ENCODE measurements at places on chromosomes 5 and 9. TPM values are rescaled to one million over a fixed set of nuclear protein-coding genes. Genes with fewer than 3 reads are reported as not detected.

The RLN2 gene
- not detected for total RNA-seq

The PCSK1 gene
- 10.9 TPM for total RNA-seq

The SPINK1 gene
- 12.1 TPM for total RNA-seq

The PFN3 gene
- total RNA-seq, result not detected

- DNase-seq, result no peak
Measured at GRCh38 chr5:141868541-141868940, 9.7 kb downstream of the PCDH1 start.

- no peak for DNase-seq
Measured at GRCh38 chr9:77987081-77987656, 44.4 kb downstream of the GNAQ start.

DNA sequence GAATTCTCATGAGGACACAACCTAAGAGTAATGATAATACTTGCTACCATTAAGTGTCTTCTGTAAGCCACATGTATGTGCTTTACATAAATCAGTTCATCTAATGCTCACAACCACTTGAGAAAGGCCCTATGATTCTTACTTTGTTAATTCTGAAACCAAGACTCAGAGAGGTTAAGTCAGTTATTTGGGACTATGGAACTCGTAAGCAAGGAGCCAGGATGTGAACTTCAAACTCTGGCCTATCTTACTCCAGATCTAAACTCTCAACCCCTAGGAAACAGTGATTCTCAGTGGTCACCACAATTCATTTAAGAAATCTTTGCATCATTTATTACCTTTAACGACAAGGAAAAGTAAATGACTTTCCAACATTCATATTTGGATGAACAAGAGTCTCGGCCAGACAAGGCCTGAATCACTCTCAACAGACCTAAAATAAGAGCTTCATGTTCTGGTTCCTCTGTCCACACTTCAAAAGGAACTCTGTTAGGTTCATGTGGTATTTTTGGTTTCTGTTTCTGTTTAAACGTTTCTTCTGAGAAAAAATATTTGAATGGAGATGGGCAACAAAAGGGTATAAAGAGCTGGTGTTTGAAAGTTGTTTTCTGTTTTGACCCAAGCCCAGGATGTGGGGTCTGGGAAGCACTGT, 104.8 kb downstream of the LPAR1 start:
- DNase-seq, result no peak

- DNase-seq, result no peak
Measured at GRCh38 chr9:81546489-81546888, 142.9 kb downstream of the TLE1 start.

Measured in SK-MEL-5 (cell line).